ENCODE measurements at places on chromosomes 2 and 18.
A peak's percentile ranks its signal among the peaks of the same experiment; 100 is the strongest.

DNA sequence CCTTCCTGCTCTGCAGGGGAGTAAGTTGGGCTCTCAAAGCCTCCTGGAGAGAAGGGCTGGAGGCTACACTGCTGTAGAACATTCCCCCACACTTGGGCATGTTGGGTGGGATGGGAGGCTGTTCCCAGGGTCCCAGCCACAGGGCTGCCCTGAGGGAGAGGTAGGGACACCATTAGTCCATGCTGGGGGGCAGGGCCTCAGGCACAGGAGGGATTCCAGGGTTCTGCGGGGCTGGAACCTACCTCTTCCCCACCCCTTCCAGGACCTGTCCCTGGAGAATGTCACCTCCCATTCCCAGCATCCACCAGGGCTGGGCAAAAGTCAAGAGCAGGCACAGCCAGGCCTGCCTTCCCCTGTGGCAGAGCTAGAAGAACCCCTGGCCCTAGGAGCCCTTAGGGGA lies 6.9 kb upstream of the ADRA2B start:
- no peak for DNase-seq

DNA sequence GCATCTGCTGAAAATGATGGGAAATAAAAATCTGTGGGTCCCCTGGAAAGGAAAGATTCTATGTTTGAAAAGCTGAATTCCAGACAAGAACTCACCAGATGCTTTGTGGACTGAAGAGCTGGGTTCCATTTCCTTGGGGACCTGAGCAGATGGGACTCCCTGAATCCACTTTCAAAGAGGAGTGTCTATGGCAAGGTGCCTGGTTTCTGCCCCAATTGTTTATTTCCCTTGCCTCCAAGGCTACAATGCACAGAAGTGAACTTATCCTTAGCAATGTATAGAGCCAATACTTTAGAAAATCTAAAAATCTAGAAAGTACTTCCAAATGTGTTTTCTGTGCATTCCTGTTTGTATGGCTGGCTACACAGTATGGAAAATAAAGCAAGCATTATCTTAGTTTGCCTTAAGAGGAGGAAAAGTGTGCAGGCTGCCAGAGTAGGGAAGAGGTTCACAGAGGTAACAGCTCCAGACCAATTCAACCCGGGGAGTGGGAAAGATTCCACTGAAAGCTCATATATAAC lies 420.5 kb downstream of the NRXN1 start:
- no peak for DNase-seq

DNA sequence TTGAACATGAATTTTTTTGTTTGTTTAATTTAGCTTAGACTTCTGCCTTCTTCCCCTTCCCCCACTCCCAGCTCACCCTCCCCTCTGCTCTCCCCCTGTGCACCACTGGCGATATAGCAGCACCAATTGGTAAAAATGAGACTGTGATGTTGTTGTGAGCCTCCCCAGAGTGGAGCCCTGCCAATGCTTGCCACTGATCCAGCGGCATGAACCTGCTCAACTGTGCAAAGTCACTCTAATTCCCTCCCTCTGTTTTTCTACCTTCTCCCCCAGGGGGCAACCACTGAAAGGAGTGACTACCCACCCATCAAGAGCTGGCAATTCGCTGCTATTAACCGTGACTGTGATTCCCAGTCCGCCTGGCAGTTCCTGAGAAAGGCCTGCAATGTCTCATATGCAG lies 30.2 kb downstream of the KLHL14 start:
- DNase-seq, result no peak

DNA sequence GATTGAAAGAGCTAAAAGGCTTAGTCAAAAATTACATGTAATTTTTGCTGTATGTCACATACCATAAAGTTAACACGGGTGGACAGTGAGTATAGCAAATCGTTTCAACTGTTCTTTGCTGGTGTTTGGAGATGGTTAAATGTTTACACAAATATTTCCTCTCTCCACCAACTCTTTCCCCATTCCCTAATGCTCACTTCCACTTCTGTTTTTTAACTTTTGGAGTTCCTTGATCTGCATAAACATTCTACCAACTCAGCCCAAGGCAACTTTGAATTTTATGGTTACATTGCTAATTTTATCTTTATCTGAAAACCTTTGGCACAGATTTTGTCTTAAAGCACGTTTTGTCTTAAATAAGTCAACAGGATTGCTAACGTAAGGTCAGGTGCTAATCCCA lies 1.9 kb upstream of the SPOPL start:
- DNase-seq, result no peak

DNA sequence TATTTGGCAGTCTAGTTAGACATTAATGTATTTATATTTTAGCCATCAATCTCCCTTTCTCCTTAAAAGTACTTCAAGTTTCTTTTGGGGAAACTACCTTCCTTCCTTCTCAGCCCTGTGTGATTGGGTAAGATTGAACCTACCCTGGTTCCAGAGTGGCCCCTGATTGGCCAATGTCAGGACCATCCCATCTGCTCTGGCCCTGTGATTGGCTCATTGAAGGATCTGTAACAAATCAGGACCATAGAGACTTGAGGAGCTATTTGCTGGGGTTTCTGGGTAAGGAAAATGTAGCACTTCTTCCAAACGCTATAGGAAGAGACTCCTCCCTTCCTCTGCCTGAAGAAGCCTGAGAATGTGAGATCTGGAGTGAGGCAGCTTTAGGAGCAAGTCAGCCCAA lies 59.3 kb downstream of the AQP4 start:
- DNase-seq, result no peak

- DNase-seq, result no peak
Observed at GRCh38 chr18:40326985-40327384, 1628.0 kb upstream of the PIK3C3 start.

GRCh38 chr2:95333056-95333455 lies 35.9 kb downstream of the KCNIP3 start:
- DNase-seq, result no peak

- DNase-seq, result peak; percentile 29
Observed at GRCh38 chr2:178280244-178280852, 86.0 kb downstream of the OSBPL6 start.

Data from stimulated activated CD4-positive, alpha-beta T cell treated with anti-CD3 and anti-CD28 coated beads, TNF-alpha, amount 100 ng/mL, for 48 hours (primary cell).